ENCODE measurements at places on chromosomes 2 and 18.

DNA sequence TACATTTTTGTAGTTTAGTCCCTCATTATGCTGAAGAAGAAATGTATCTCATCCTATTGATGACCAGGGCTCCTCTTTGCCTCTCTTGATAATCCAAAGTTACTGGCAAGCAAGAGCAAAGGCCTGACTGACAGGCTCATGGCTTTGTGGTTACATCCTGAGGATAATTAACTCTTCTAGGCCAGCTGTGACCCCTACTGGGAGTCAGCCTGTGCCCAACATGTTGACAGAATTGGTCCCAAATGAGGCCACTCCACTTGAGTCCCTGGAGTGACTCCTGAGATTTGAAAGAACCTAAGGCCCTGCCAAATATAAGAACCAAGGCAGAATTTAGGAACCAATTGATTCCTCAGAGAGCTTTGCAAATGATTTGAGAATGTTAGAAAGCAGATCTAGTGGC is 973.8 kb upstream of the CELF4 start:
- DNase-seq, result no peak

GRCh38 chr2:134253117-134253704 is 661 bp upstream of the MGAT5 start:
- DNase-seq, result no peak

- DNase-seq, result no peak
Measured at GRCh38 chr2:69584127-69584889, 59.2 kb downstream of the AAK1 start.

- DNase-seq, result no peak
Measured at GRCh38 chr2:143030127-143030526, 99.1 kb upstream of the ARHGAP15 start.

- DNase-seq, result no peak
Measured at GRCh38 chr18:33720133-33720532, 142.1 kb downstream of the ASXL3 start.

GRCh38 chr2:212842544-212843185 is 304.1 kb upstream of the ERBB4 start:
- peak; percentile 95 for DNase-seq

DNA sequence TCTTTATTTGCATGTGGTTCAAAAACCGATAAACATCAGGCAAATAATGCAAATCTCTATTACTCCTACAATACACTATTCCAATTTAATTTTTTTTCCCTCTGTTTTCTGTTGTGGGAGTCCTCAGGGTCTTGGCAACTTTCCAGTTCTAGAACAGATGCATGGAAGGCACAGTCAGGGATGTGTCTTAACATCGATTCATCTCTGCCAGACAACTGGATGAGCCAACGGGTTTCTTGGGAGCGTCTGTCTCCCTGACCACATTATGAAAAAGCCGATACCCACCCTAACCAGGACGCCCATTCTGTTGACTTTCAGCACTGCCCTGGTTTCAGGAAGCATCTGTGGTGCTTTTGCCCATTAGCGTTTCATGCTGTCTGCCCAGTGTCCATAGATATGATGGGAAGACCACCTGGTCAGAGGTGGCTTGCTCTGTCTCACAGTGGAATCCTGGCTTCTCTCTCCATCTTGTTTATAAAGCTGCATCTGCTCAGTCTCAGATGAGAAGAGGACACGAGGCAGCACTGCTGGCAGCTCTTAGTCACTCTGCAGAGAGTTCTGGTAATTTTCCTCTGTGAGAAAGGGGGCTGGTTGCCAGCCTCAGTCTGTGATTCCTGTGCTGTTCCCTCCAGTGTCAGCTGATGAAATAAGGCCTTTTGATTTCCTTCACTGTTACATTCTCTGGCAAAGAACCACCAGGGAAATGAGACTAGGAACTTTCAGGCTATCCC is 57.9 kb upstream of the KCNE4 start:
- peak; percentile 47 for DNase-seq

DNA sequence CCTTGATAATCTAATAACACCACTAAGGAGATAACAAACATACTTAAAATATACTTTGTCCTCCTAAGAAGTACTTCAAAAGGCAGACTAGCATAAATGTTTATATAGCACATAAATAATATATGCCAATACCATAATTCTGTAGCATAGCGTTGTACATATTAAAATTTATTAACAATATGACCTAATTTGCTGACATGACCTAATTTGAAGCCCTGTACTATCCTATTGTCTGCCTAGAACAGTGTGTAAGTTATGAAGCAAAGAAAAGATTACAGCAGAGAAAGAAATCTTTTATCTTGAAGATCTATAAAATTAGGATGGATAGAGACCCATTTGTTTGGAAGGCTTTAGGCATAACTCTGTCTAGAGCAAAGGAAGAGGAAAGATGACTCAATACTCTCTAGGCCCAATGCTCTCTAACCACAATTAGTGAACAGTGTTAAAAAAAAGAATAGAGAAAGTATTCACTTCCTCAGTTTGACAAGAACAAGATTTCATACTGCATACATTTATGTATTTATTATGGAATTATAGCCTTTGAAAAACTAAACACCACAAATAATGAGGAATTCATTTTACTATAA is 231.3 kb downstream of the ZRANB3 start:
- peak; percentile 71 for DNase-seq

DNA sequence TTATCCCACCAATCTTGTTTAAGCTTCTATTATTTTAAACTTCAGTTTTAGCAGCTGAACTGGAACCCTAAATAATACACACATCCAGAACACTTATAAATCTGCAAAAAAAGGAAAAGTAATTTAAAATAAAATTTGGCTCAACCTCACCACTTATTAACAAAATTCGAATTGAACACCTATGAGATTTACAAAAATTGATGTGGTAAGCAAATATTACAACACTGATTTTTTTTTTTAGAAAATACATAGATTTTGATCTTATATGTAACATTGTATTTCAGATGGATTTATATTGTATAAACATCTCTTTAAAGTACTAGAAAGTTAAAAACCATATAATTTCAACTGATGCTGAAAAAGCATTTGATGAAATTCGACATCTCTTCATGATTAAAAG is 81.3 kb upstream of the DYNAP start:
- DNase-seq, result no peak

DNA sequence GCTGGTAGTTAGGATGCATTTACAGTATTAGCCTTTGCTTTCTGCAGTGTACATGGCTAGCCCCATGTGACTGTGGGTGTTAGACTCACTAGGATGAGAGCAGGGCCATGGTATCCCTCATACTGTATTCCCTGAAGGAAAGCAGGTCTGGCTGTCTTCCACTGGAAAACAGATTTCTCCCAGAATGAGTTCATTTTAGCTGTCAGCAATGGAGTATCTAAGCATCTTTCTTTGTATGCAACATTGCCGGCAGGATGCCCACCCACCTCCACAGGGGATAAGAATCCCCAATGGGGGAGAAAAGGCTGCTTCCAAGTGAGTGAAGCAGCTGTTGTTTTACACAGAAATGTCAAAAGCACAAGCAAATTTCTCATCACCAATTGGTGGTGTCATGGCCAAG is 142.7 kb upstream of the KLHL14 start:
- no peak for DNase-seq

GRCh38 chr2:64989982-64990614 is 899 bp downstream of the SLC1A4 start:
- DNase-seq, result peak; percentile 11
